ENCODE measurements at places on chromosomes 5 and 9.
A peak's percentile ranks its signal among the peaks of the same experiment; 100 is the strongest.

DNA sequence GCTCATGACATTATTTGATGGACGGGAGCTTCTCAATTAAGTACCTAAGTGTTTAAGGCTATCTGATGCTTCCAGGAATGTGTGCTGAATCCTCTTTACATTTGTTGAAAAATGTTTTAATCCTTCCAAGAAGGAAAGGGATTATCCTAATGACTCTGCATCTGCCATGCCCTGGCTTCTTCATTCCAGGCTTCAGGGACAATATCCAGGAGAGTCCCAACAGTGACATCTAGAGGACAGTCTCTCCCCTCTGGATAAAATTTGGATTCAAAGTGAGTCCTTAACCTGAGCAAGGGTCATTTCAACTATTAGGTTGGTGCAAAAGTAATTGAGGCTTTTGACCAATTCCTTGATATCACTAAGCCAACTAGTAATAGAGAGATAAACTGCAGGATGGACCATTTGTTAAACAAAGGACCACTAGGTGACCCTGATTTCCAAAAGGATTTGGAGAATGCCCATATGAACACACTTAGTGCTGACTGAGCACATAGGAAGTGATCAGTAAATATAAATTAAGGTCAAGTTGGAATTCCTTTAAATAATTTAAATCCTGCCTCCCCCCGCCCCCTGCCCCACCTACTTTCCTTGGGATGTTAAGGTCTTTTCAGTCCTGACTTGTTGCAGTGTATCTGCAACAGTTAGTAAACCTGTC, 19.1 kb downstream of the TNFSF8 start:
- DNase-seq = peak; percentile 78

DNA sequence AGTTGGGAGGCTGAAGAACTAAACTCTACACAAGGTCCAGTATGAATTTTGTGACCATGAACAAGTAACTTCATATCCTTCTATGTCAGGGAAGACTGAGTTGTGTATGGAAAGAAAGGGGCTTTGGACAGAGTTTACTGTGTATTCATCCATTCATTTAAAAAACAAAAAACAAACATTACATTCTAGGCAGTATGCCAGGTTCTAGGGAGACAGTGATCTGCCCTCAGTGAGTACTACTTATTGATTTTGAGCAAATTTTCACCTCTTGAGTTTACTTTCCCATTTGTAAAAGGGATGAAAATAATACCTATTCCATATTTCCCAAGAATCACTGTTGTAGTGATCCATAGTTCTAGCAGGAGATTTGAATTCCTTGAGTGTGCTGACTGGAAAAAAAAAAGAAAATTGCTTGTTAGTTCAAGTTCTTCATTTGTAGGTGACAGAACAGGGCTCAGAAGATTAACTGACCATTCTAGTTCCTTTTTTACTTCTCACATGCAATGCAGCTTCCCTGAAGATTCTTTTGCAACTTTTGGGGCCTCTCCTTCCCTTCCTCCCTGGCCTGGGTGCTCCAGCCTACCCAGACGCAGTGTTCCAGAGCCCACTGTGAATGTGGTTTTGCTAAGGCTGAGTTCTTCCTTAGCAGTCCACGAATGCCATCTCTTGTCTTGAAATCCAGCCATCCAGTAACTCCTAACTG, 2.6 kb upstream of the GAPVD1 start:
- DNase-seq = peak; percentile 47

GRCh38 chr5:156481741-156482140, 154.8 kb downstream of the SGCD start:
- DNase-seq = no peak

- no peak for DNase-seq
Observed at GRCh38 chr9:93299418-93300174, 115.7 kb downstream of the WNK2 start.

GRCh38 chr5:2912741-2913140, 161.3 kb upstream of the IRX2 start:
- no peak for DNase-seq

- DNase-seq = no peak
Observed at GRCh38 chr5:91541696-91542095, 158.6 kb upstream of the ARRDC3 start.

GRCh38 chr9:101093620-101094019, 65.1 kb downstream of the PLPPR1 start:
- DNase-seq = no peak

DNA sequence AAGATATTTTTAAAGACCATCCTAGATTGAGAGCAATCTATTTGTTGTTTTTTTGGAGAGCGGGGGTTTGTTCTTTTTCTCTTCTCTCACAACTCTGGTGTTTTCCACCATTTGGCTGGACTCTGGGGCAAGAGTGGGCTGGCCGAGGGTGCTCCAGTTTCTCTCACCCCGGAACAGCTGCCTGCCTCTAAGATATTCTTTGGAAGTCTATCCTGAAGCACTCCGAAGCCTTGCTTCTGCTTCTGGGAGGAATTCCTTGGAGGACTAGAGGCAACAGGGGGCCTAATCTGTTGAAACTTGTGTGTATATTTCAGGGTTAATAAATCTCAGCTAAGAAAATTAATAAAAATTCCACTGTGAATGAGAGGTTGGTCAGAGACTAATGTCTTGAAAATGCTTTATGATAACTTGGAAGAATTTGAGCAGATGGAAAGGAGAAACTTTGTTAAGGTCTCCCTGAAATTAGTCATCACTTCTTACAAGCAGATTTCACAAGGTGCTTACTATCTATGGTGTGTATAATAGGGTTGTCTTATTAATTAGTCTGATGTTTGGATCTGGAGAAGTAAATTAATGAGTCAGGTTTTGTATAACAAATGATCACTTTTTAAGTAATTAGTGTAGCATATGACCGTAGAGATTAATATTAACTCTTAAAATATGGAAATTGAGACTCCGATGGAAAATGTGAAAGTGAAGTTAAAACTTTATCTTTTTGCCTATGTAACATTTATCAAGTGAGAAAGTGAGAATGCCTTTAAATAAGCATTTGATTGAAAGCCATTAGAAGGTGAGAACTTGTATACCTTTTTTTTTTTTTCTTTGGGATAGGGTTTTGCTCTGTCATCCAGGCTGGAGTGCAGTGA, 4.0 kb downstream of the MAN2A1 start:
- DNase-seq = no peak

- DNase-seq = no peak
Observed at GRCh38 chr5:76615759-76616158, 7.4 kb downstream of the F2RL2 start.

DNA sequence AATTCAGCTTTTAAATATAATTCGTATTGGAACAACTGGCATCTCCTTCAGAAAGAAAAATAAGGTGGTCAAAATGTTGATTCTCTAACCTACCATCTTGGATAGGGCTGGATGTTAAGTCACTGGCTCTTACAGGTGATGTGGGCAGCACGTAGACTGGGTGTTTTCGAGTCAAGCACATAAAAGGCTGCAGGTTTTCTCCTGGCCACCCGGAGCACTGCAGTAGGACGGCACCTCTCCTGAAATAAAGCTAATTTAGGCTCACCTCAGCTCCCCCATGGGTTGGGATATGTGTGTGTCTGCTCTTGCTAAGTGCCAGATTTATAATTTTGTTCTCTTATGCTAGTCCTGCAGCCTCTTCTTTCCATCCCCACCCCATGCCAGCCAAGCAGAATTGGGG, 80.3 kb downstream of the IQGAP2 start:
- no peak for DNase-seq

GRCh38 chr5:180284149-180284548, 7.7 kb downstream of the MAPK9 start:
- DNase-seq = no peak

GRCh38 chr5:72067682-72068470, 39.4 kb upstream of the MAP1B start:
- DNase-seq = no peak

DNA sequence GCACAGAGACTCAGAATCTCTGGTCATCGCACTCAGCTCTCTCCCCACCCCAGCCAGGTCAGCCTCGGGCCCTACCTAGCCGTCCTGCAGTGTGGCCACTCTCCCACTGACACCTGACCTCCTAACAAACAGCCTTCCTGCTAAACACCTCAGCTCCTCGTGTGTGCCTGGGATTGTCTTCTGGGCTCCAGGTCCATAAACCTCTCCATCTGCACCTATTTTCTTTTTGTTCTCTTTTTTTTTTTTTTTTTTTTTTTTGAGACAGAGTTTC, 193.6 kb downstream of the ROR2 start:
- DNase-seq = no peak

DNA sequence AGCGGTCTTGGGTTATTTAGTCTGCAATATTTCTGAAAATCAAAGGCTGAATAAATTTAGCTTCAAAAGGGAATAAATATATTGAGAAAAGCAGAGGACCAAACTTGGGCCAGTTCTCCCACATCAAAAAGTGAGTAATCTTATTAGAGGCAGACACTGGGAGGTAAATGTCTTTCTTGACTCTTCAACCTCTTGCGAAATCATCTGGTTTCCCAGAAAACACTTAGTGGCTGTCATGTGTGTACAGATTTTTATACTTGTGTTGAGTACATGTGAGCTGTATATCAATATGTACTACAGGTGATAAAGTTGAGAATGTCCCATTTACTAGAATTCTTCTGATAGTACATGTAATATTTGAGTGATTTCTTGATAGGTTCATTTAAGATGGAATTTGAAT, 454.9 kb downstream of the PRR16 start:
- DNase-seq = no peak

- no peak for DNase-seq
Observed at GRCh38 chr5:170121321-170121720, 15.6 kb downstream of the FOXI1 start.

- no peak for DNase-seq
Observed at GRCh38 chr5:1517838-1518237, 5.9 kb downstream of the LPCAT1 start.

GRCh38 chr9:75539523-75539922, 350.9 kb upstream of the PCSK5 start:
- no peak for DNase-seq

GRCh38 chr5:74295676-74296075, 344.9 kb downstream of the ENC1 start:
- no peak for DNase-seq

- DNase-seq = no peak
Observed at GRCh38 chr5:179553875-179554274, 3.5 kb downstream of the RUFY1 start.

DNA sequence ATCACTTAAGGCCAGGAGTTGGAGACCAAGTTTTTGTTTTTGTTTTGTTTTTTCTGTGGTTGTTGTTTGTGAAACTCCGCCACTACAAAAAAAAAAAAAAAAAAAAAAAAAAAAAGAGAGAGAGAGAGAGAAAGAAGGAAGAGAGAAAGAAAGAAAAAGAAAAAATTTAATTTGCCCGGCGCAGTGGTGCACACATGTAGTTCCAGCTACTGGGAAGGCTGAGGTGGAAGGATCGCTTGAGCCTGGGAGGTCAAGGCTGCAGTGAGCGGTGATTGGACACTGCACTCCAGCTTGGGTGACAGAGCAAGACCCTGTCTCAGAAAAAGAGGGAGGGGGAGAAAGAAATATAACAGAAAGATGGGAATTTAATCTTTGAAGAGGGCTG, 902 bp downstream of the THG1L start:
- no peak for DNase-seq

DNA sequence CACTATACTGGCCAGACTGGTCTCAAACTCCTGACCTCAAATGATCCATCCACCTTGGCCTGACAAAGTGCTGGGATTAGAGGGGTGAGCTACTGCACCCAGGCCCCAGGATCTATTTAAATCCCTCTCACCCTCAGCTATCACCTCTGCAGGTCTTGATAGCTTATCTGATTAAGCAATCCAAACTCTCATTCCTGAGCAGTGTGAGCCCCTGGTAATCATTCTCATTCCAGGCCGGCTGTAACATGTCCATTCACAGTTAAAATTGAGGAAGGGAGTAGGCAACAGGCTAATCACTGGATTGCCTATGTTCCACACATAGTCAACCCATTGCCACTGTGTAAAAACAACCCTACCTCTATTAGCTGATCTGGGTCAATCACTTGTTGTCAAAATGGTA, 111.1 kb downstream of the AGTPBP1 start:
- DNase-seq = no peak

- no peak for DNase-seq
Observed at GRCh38 chr9:104833696-104834095, 69.8 kb downstream of the NIPSNAP3B start.

- no peak for DNase-seq
Observed at GRCh38 chr5:174794931-174795672, 70.7 kb downstream of the MSX2 start.

DNA sequence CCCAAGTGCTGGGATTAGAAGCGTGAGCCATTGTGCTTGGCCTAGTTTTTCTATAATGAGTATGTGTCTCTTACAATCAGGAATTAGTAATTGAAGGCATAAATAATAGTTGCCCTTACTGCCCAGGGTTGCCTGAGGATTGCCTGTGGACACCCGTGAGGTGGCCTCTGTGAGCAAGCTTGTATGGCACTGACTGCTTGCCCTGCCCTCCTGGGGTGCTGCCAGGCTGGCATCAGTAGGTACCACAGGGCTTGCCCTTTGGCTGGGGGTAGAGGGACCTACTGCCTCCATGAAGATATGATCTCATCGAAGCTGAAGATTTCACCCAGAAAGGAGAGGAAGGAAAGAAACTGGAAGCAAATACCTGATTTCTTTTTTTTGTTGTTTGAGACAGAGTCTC, 23.8 kb upstream of the PHF19 start:
- no peak for DNase-seq

GRCh38 chr5:56681346-56681745, 134.0 kb upstream of the MAP3K1 start:
- no peak for DNase-seq

GRCh38 chr5:95984287-95984938, 22.8 kb upstream of the ELL2 start:
- no peak for DNase-seq

GRCh38 chr5:170471551-170472178, 32.2 kb upstream of the KCNIP1 start:
- DNase-seq = no peak

- DNase-seq = no peak
Observed at GRCh38 chr9:129131300-129132145, 20.3 kb downstream of the PTPA start.

DNA sequence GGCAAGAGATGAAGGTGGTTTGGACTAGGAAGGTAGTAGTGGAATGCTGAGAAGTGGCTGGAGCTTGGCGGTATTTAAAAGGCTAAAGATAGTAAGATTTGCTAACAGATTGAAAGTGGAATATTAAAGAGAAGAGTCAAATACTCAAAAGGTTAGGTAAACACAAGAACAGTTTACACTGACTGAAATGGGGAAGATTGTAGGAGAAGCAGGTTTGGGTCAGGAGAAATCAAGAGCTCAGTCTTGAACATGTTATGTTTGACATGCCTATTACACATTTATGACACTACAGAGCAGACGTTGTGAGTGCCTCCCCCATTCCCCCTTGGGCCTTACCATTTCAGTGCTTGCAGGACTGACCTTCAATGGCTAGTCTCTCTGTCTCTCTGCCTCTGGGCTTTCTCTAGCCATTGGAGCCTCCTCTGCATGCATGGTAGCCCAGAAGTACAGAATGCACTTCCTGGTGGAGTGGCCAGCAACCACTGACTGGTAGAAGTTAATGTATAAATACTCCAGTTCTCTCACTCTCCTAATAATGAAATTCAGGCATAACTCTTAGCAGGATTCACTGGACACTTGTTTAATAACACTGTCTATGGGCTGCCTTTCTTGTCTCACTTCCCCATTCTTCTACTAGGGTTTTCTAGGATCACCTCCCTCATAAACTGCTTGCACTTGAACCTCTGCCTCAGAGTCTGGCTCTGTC, 56.8 kb downstream of the HMGCS1 start:
- DNase-seq = no peak
